Breast epithelium (tissue), 4 donors: ENCODE measurements at places on chromosomes 5 and 9.

DNA sequence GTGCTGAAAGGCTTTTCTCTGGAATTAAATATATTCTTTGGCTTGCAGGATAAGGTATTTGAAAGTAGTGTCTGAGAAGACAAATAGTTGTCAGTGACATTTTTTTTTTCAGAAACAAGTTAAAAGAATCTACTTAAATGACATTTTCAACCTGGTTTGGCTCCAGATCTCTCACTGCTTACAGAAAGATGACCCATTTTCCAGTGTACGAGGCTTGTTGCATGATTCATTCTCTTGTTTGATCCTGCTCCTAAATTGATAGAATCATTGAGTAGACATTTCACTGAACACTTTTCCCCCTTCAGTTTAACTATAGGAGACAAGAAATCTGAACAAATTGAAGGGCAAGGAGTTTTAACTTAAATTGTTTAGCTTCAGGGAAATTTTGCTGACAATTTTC lies 546.1 kb downstream of the ZNF608 start:
- H3K36me3 ChIP-seq, result no peaks in the 10 kb centered on the region
- H3K27ac ChIP-seq, result no peak overlapping the region
- DNase-seq, result no peak
- no peaks in the 10 kb centered on the region for H3K4me1 ChIP-seq
- no peak overlapping the region for H3K4me3 ChIP-seq

DNA sequence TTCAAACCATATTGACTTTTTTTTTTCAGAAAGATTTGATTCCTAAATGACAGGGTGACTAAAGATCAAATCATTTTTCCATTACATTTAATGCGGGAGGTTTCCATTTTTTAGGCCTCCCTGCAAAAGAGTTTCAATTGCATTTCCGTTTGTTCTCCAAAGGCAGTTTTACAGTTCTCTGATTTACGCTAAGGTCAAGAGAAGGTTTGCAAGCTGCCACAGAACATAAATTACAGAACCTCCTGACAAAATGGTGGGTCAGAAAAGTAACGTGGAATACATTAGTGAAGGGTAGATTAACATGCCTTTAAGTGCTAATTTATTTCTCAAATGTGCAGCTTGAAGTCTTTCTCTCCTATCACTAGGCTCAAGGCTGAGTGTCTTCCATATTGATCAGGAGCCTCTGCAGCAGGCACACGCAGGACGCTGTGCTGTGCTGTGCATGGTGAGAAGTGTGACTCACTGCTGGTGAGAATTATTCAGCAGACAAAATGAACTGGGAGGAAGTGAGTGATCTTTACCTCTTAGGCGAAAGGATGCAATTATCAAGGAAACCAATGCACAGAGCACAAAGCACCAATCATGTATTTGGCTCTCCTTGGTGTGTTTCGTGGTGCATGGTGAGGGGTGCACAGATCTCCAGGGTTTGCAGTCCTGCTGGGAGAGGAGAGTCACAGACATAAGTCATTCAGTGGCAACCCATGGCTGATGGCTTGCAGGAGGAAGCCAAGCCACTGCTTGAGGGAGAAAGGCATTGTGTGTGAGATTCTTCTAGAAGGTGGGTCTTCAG lies 136.3 kb downstream of the TENT4A start:
- no peaks in the 10 kb centered on the region for H3K27me3 ChIP-seq
- H3K27ac ChIP-seq, result no peak overlapping the region
- H3K36me3 ChIP-seq, result no peaks in the 10 kb centered on the region
- H3K4me1 ChIP-seq, result no peaks in the 10 kb centered on the region
- no peak for DNase-seq

DNA sequence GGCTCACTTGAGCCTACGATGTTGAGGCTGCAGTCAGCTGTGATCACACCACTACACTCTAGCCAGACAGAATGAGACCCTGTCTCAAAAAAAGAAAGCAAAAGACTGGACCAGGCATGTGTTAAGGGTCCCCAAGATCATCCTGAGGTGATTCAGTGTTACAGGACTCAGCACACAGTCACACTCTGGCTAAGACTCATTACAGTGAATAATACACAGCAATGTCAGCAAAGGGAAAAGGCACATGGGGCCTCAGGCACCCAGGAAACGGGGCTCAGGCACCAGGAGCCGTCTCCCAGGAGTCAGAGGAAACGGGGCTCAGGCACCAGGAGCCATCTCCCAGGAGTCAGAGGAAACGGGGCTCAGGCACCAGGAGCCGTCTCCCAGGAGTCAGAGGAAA lies 39.2 kb upstream of the NRARP start:
- no peak overlapping the region for H3K27ac ChIP-seq
- H3K4me3 ChIP-seq, result no peak overlapping the region
- H3K4me1 ChIP-seq, result no peaks in the 10 kb centered on the region

GRCh38 chr5:80302636-80303035 lies 17.2 kb upstream of the SPZ1 start:
- H3K36me3 ChIP-seq, result no peaks in the 10 kb centered on the region
- H3K27me3 ChIP-seq, result no peaks in the 10 kb centered on the region
- H3K4me3 ChIP-seq, result no peak overlapping the region
- DNase-seq, result no peak
- H3K4me1 ChIP-seq, result no peaks in the 10 kb centered on the region
- no peak overlapping the region for H3K27ac ChIP-seq

DNA sequence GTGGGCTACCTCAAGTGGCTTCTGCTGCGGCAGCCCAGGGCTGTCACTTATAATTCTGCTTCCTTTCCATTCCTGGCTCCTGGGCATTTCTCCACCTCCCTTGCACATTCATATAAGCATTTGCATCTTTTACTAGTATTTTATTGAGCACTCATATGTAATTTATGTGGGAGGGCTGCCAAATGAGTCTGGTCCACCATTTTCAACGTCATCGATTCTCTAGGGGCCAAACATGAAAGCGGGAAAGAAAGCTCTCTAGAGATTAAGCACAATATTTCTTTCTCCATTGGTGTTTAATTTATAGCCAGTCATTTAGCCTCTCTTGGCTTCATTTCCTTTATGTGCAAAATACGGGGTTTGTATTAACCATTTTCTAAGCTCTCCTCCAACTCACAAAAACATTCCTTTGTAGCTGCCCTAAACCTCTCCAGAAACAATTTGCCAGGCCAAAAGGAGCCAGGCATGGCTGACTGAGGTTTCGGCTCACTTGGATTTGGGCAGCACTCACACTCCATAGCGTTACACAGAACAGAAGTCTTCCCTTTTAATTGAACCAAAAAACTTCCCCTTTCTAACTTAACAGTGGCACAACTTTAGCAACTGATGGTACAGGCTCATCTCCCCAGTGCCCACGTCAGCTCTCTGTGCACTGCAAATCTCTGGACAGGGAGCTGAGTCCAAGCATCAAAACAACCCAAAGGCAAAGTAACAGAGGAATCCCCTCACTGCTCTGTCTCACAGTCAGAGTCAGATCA lies 183.5 kb downstream of the ROR2 start:
- no peaks in the 10 kb centered on the region for H3K36me3 ChIP-seq
- H3K4me3 ChIP-seq, result no peak overlapping the region
- no peak overlapping the region for H3K27ac ChIP-seq
- no peaks in the 10 kb centered on the region for H3K4me1 ChIP-seq

DNA sequence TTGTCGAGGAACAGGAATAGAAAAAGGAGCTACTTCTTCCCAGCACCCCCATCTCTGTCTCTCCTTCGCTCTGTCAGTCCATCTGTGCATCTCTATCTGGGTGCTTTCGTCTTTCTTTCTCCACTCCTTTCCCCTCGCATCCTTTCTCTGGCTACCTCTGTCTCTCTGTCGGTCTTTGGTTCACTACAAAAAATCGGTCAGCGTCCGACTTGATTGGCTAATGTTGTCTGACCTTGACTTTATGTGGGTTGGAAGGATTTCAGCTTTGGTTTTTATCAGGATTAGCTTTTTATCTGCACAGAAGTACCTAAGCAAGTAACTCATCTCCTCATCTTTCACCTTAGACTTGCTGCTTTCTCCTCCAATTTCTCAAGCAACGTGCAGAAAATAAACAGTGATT lies 575.2 kb upstream of the ZNF462 start:
- DNase-seq, result no peak
- peak overlapping the region; percentile 80 for H3K27ac ChIP-seq
- peak overlapping the region; percentile 40 for H3K4me3 ChIP-seq

DNA sequence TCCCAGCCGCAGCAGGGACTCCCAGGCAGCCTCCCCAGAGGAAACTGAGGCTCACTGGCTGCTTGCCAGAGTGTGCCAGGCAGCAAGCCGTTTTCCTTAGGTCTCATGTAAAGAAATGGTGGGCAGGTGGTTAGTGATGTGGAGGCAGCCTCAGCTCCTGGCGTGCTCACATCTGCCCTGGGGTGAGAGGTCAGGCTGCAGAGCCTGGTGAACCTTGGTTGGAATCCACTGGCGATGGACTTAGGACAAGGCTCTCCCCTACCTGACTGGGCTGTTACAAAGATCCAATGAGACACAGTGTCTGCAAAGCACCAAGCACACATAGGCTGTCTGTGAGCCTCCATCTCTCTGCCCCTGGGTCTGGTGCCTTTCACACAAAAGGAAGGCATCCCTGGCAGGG lies 30.9 kb downstream of the LHX6 start:
- no peak overlapping the region for H3K4me3 ChIP-seq
- no peak overlapping the region for H3K27ac ChIP-seq
- no peak for DNase-seq
- no peaks in the 10 kb centered on the region for H3K27me3 ChIP-seq
- H3K36me3 ChIP-seq, result no peaks in the 10 kb centered on the region
- H3K4me1 ChIP-seq, result no peaks in the 10 kb centered on the region

- H3K36me3 ChIP-seq, result no peaks in the 10 kb centered on the region
- no peaks in the 10 kb centered on the region for H3K4me1 ChIP-seq
- no peak overlapping the region for H3K4me3 ChIP-seq
- DNase-seq, result no peak
Observed at GRCh38 chr9:76378367-76379073, 15.7 kb downstream of the RFK start.

DNA sequence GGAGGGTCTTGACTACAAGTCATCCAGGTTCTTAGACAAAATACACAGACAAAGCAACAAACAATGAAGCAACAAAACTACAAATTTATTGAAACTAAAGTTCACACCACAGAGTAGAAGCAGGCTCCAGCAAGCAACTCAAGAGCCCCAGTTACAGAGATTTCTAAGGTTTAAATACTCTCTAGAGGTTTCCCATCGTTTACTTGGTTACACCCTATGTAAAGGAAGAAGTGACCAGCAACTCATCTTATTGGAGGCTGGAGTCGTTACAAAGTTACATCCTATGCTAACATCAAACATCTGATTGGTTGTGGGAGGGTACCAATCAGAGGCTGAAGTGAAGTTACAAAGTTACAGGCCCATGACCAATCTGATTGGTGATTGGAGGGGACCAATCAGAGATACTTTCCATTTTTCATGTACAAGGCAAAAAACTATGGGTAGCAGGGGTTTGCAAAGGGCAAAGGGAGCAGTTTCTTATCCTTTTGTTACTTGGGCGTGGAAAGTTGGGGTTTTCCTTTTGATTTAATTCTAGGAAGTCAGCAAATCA lies 2292.6 kb upstream of the C9orf72 start:
- no peak for DNase-seq
- no peak overlapping the region for H3K4me3 ChIP-seq
- no peaks in the 10 kb centered on the region for H3K27me3 ChIP-seq

DNA sequence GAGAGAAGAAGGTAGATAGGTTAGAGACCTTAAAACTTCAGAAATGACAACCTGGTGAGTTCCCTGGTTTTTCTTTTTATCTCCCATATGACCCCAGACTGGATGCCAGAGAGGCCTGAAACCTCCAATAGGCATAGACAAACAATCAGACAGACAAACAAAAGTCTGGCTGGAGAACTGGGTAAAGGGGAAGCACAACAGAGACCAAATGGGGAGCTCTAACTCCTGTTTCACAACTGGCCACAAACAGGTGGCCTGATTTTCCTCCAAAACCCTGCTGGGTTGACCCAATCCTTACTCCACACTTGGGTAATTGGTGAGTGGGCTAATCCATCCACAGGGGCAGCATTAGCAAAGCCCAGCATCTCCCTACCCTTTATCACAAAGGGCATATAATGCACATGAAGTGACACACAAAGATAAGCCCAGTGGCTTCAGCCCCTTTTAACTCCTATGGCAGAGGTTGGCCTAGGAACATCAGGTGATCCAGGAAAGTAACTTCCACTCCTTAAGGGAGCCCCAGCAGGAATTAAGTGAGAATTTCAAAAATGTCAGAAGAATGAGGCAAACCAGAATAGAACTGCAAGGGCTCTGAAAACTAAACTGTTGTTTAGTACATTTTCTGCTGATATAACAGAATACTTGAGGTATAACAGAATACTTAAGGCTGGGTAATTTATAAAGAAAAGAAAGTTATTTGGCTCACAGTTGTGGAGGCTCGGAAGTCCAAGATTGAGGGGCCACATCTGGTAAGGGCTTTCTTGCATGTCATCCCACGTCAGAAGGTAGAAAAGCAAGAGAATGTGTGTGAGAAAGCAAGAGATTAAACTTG lies 60.9 kb upstream of the ROR2 start:
- H3K36me3 ChIP-seq, result no peaks in the 10 kb centered on the region
- no peak overlapping the region for H3K4me3 ChIP-seq
- no peaks in the 10 kb centered on the region for H3K4me1 ChIP-seq
- H3K27me3 ChIP-seq, result no peaks in the 10 kb centered on the region
- H3K27ac ChIP-seq, result peak overlapping the region; percentile 25

GRCh38 chr9:128727640-128728248 lies 3.8 kb upstream of the ZDHHC12 start:
- no peaks in the 10 kb centered on the region for H3K27me3 ChIP-seq
- H3K4me3 ChIP-seq, result no peak overlapping the region
- no peak for DNase-seq

- no peaks in the 10 kb centered on the region for H3K4me1 ChIP-seq
- no peaks in the 10 kb centered on the region for H3K36me3 ChIP-seq
- no peak overlapping the region for H3K4me3 ChIP-seq
- no peaks in the 10 kb centered on the region for H3K27me3 ChIP-seq
Observed at GRCh38 chr5:346229-346935, 24.9 kb downstream of the AHRR start.

DNA sequence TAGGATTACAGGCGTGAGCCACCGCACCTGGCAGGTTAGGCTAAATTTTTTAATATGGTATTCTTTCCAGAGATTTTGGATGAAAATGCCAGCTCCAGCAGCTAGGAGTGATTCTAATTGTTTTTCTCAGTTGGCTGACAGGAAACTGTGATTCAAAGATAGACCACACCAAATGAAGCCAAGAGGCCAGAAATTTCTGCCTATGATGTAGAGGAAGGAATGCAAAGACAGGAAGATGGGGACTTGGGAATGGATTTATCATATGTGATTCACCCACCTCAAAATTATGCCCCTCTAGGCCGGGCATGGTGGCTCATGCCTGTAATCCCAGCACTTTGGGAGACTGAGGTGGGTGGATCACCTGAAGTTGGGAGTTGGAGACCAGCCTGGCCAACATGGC lies 53.3 kb downstream of the UGCG start:
- H3K27me3 ChIP-seq, result no peaks in the 10 kb centered on the region
- H3K4me1 ChIP-seq, result no peaks in the 10 kb centered on the region
- no peak overlapping the region for H3K4me3 ChIP-seq
- H3K36me3 ChIP-seq, result no peaks in the 10 kb centered on the region
- no peak for DNase-seq
- H3K27ac ChIP-seq, result no peak overlapping the region

DNA sequence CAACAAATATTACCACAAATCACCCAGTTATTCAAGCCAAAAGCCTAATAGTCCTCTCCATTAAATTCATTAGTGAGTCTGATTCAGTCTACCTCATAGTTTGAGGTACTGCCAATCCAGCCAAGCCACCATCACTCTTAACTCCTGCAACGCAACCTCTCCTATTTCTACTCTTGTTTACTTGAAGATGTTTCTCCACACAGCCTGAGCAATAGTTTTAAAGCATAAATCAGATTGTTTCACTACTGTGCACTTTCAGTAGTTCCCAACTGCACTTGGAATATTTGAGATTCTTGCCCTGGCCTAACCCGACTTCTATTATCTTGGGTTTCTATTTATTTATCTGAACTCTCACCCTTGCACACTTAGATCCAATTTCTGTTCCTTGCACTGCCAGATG lies 85.5 kb downstream of the YIPF5 start:
- H3K27me3 ChIP-seq, result no peaks in the 10 kb centered on the region
- H3K4me1 ChIP-seq, result no peaks in the 10 kb centered on the region
- no peaks in the 10 kb centered on the region for H3K36me3 ChIP-seq
